ENCODE measurements at places on chromosomes 3 and 15.
A peak's percentile ranks its signal among the peaks of the same experiment; 100 is the strongest.

- DNase-seq, result no peak
These were observed 83.5 kb upstream of the ABHD17C start for GRCh38 chr15:80611543-80612080.

DNA sequence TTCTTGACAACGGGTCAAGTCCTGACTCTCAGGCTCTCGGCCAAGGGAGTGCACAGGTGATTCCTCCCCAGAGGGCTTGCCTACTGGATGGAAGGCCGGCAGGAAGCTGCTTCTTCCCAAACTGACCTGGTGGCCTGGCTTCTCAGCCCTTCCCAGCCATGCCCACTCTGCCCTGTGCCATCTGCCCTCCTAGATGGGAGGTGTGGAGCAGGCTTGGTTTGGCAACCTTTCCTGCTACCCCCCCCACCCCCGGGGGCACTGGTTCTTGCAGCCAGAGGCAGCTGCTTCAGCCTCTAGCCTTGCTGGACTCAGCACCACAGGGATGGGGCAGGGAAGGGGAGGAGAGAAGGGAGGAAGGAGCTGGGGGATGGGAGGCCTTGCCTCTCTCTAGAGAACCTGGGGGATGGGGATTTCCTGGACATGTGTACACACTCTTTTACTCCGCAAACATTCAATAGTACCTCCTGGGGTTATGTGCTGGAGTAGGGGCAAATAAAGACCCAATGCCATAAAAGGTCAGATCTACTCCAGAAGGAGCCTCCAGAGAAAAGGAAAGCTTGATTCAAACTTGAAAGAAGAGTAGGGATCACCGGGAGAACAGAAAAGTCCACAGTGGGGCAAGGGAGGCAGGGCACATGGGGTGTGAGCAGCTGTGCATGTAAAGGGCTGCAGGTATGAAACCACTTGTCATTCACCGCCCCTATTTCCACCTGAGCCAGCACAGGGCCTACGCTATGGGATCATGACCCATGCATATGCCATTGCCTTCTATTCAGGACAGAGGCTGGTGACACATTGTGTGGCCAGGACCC is 4.2 kb upstream of the DAPK2 start:
- no peak for DNase-seq

DNA sequence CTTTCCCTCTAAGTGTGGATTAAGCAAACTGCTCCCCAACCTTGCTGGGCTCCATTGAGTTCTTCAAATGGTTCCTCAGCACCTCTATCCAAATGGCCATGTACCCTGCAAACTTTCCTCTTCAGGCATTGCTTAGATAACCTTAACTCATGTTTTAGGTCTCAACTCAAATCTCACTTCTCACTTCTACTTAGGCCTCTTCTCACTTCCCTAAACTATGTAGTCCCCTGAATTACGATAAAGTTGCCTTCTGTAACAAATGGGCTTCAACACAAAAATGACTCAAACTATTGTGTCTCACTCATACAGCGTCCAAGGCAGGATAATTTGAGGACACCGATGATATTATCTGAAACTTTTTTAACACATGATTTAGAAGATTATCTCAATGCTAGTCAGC is 62.4 kb upstream of the STAC start:
- DNase-seq, result no peak

- no peak for DNase-seq
These were observed 211.4 kb upstream of the ROPN1 start for GRCh38 chr3:124203292-124203691.

DNA sequence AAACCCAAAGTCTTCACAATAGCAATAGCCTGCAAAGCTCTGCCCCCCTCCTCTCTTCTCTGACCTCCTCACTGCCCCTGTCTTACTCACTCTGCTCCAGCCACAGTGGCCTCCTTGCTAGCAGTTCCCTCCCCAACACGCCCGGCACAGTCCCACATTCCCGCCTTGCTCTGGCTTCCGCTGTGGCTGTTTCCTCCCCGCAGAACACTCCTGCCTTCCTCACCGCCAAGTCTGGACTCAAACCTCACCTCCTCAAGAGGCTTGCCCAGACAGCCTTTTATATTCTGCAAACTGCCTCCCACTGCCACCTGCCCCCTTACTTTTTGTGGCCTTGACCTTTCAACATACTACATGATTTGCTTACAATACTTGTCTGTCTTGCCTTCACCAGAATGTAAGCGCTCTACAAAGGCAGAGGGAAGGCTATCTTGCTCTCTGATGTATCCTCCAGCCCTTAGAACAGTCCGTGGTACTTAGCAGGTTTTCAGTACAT is 406 bp upstream of the MPI start:
- DNase-seq, result peak; percentile 63

DNA sequence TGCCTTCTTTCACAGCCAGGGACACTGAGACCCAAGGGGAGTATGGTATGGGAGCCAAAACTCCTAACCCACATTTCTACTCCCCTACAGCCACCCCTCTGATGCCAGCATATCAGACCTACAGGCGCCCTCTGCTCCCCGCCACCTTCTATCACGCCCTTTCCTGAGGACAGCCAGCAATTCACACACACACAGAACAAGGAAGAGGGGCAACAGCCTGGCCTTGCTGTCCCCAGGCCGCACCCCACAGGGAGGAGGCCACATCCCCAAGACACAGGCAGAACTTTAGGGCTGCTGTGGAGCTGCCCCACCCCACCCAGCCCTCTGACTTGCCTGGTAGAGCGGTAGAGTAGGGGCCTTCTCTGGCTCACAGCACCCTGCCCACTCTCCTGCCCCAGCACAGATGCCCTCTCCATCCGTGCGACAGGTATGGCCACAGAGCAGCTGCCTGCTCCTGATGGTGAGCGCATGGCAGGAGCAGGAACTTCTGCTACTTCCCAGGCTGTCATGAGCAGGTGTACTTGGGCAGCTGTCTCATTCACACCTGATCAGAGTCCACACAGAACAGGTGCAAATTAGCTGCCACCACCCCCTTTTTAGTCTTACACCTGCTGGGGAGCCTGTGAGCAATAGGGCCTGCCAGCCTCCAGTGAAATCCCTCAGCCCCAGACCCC is 33.4 kb downstream of the CCDC33 start:
- no peak for DNase-seq

GRCh38 chr15:54082836-54083492 is 104.7 kb downstream of the UNC13C start:
- DNase-seq, result no peak
